HepG2 (cell line): ENCODE measurements at places on chromosomes 7 and 10. TPM values are rescaled to one million over a fixed set of nuclear protein-coding genes. Genes with fewer than 3 reads are reported as not detected.

DNA sequence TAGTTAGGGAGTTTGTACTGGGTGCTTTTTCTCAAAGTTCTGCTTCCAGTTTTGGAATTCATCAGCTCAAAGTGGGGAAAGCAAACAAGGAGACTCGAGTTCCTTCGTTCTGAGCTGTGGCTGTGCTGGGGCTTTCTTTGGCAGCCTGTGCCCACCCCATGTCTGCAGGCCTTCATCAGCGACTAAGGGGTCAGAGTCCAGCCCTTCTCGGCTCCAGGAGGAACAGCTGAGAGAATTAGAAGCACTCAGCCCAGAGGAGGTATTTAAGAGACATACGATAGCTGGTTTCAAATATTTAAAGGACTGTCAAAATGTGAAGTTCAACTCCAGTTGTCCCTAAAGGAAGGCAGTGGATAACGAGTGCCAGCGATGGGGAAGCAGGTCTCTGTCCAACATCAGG is 41.3 kb downstream of the SH3PXD2A start:
- H3K4me3 ChIP-seq = no peak overlapping the region
- no peak for DNase-seq
- peak overlapping the region; percentile 28 for H3K27ac ChIP-seq
- peaks cover 8% of the 10 kb centered on the region for H3K36me3 ChIP-seq
- H3K4me1 ChIP-seq = peaks cover 68% of the 10 kb centered on the region

DNA sequence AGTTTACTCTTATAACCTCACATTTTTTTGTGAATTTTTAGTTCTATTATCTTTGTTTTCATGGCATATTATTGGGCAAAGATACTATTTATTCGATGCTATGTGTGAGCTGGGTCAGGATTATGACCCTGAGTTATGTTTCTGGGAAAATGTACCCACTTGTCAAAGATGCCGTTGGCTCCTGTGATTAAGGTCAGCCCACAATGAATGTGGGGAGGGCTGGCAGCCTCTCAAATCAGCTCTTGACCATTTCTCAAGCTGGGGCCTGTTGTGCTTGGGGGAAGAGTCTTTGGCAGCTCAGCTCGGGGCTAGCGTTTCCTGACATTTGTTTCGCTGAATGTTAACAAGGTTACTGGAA is 97.5 kb downstream of the TCF7L2 start:
- no peak for DNase-seq
- H3K4me3 ChIP-seq = no peak overlapping the region
- H3K27me3 ChIP-seq = no peaks in the 10 kb centered on the region
- no peak overlapping the region for H3K27ac ChIP-seq
- no peaks in the 10 kb centered on the region for H3K4me1 ChIP-seq

DNA sequence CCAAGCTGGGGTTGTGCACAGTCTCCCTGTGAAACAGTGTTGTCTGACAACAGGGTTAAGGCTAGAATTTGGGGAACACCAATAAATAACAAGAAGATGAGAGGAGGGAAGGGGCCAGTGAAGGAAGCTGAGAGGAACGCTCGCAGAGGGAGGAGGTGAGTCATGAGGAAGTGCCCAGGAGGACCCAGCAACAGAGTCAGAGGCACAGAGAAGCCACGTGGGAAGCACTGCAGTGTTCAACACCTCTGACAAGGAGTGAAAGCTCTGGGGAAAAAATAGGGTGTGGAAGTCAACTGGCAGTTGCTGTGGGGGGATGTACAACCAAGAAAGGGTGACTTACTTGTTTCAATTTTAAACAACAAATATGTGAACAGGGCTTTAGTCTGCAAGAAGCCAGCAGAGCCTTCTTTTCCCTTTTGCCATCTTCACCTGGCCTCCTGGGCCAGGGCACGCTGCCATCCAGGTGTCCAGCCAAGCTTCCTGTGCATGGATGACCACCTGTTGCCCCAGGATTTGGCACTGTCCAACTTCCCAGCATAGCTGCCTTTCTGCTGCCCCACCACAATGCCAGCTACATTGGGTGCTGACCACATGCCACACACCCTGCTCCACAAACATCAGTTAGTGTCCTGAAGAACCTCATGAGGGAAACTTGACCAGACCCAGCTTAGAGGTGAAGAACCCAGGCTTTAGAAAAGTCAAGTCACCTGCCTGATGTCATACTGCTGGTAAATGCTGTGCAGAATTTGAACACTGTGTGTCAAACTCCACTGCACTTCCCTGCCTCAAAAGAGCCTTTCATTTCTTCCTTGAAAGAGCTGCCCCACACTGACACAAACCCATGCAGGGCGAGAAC is 69.6 kb downstream of the ATXN7L1 start:
- no peaks in the 10 kb centered on the region for H3K36me3 ChIP-seq
- H3K27me3 ChIP-seq = no peaks in the 10 kb centered on the region
- H3K4me3 ChIP-seq = no peak overlapping the region

Gene PDE6C
- total RNA-seq = 0.39 and 0.64 TPM in 2 replicates

Gene NUDT13
- 2.5 and 4.2 TPM in 2 replicates for total RNA-seq

DNA sequence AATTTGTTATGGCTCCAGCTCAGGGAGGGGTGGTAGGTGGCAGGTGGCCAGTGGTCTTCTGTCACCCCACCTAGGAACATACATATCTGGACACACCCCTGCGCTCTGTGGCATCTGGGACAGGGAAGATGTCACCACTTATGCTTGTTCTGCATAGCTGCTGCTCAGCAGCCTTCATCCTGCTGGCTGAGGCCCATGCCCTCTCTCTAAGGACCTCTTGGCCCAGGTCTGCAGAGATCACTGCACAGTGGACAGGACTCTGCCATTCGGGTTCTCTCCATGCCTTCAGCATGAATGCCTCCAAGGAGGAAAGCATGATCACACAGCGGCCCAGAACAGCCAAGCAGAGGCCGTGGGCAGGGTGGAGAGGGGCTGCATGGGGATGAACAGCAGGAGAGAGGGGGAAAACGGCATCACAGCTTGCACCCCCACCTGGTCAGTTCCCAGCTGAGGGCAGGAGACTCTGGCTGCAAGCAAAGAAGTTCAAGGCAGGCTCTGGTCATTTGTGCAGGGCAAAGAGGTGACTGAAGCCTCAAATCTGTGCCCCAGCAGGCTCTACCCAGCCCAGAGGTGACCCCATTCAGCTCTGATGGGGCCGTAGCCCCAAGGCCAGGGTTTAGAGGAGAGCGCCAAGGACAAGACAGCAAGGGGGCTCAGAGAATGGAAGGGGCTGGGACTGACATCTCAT is 47.8 kb upstream of the GDF10 start:
- no peak overlapping the region for H3K27ac ChIP-seq
- no peak overlapping the region for H3K4me3 ChIP-seq
- H3K36me3 ChIP-seq = no peaks in the 10 kb centered on the region
- no peaks in the 10 kb centered on the region for H3K4me1 ChIP-seq

Gene GOLGA7B
- not detected in 2 replicates for total RNA-seq

Gene PRPS1L1
- not detected in 2 replicates for total RNA-seq

Gene NKX2-3
- total RNA-seq = not detected in 2 replicates

DNA sequence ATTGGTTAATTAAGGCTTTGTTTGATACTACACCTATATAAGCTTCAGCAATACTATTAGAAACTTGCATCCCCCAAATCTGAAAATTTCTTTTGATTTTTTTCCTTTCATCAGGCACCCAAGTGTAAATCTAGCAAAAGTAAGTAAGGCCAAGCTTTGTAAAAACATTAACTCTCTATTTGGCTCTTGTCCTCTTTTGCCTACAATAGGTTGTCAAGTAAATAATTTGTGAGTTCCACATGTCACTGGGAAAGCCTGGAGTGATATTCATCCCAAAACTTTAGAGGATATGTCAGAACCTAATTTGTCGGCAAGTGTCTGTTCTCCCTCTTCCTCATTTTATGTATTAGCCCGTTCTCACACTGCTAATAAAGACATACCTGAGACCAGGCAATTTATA is 492.4 kb downstream of the IPMK start:
- no peak overlapping the region for H3K4me3 ChIP-seq
- H3K27me3 ChIP-seq = no peaks in the 10 kb centered on the region
- no peaks in the 10 kb centered on the region for H3K4me1 ChIP-seq
- no peaks in the 10 kb centered on the region for H3K36me3 ChIP-seq
- no peak overlapping the region for H3K27ac ChIP-seq
- DNase-seq = no peak

- peak; percentile 77 for DNase-seq
- no peaks in the 10 kb centered on the region for H3K36me3 ChIP-seq
- H3K4me1 ChIP-seq = peaks cover 54% of the 10 kb centered on the region
Observed at GRCh38 chr10:76297780-76298281, 866.4 kb downstream of the LRMDA start.

- H3K27ac ChIP-seq = peak overlapping the region; percentile 86
- peak; percentile 86 for DNase-seq
- H3K27me3 ChIP-seq = no peaks in the 10 kb centered on the region; the same call in 2 of the 3 replicates
- no peaks in the 10 kb centered on the region for H3K36me3 ChIP-seq
- peak overlapping the region; percentile 17 for H3K4me3 ChIP-seq
- peaks cover 72% of the 10 kb centered on the region for H3K4me1 ChIP-seq
Observed at GRCh38 chr10:46033602-46034011, 3.2 kb upstream of the NCOA4 start.

GRCh38 chr10:35885076-35885475 is 243.0 kb upstream of the FZD8 start:
- H3K27ac ChIP-seq = no peak overlapping the region
- H3K36me3 ChIP-seq = no peaks in the 10 kb centered on the region
- no peak overlapping the region for H3K4me3 ChIP-seq

Gene CALML5
- not detected in 2 replicates for total RNA-seq

GRCh38 chr10:48608279-48608681 is 3.4 kb upstream of the ARHGAP22 start:
- no peak overlapping the region for H3K4me3 ChIP-seq
- no peaks in the 10 kb centered on the region for H3K4me1 ChIP-seq
- peak; percentile 6 for DNase-seq

DNA sequence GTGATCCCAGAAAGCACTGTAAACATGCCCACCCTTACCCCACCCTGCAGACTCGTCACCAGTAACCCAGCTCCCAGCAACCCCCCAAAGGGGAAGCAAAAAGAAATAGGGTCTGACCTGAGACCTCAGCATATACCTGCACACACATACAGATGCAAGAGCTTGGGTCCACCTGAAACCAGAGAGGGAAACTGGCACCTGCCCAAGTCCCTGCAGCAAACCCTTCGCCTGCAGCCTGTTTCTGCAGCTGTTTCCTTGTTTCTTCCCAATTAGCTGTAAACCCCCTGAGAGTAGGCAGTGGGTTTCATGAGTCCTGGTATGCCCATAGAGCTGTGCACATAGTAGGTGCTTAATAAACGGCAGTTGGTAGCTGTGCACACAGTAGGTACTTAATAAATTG is 140.5 kb downstream of the FGFR2 start:
- 0 out of 2 replicates have a peak, but pooled peaks cover 1% of the 10 kb centered on the region for H3K27me3 ChIP-seq
- no peak for DNase-seq
- no peaks in the 10 kb centered on the region for H3K36me3 ChIP-seq

- H3K4me1 ChIP-seq = peaks cover 74% of the 10 kb centered on the region
- peak; percentile 92 for DNase-seq
- no peaks in the 10 kb centered on the region for H3K27me3 ChIP-seq
- peak overlapping the region; percentile 90 for H3K27ac ChIP-seq
- no peaks in the 10 kb centered on the region for H3K36me3 ChIP-seq
Observed at GRCh38 chr10:119253433-119254174, 46.2 kb downstream of the GRK5 start.
